ENCODE measurements at places on chromosomes 2 and 18. TPM values are rescaled to one million over a fixed set of nuclear protein-coding genes. Genes with fewer than 3 reads are reported as not detected.

SKOR2 gene
- not detected for total RNA-seq

DNA sequence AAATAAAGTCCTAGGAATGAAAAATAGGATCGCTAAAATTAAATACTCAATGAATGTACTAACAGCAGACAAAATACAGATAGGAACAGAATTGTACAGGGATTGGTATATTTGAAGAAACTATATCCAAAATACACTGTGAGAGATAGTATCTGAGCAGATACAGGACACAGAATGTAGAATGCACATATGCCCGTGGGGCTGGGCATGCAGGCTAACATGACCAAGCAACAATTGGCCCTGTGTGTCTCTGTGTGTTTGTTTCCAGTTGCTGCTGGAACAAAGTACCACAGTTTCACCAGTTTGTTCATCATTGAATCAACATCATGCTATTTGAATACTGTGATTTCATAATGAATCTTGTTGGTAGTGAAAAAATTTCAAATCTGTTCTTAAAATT, 127.6 kb downstream of the PMAIP1 start:
- DNase-seq = no peak

DNA sequence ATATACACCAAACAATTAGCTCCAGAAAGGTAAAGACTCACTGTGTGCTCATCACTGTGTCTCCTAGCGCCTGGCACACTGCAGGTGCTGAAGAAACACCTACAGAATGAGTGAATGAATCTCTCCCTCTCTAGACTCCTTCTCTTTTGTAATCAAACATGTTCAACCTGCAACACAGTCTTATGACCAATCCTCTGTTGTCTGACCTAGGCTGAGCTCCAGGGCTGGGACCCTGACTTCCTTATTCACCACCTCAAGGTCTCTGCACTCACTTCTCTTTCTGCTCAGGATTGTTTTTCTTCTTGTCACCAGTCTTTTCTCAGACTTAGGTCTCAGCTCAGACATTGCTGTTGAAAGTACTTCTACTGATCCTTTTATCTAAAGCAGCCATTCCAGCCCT, 9.8 kb downstream of the CKAP2L start:
- no peak for DNase-seq

DNA sequence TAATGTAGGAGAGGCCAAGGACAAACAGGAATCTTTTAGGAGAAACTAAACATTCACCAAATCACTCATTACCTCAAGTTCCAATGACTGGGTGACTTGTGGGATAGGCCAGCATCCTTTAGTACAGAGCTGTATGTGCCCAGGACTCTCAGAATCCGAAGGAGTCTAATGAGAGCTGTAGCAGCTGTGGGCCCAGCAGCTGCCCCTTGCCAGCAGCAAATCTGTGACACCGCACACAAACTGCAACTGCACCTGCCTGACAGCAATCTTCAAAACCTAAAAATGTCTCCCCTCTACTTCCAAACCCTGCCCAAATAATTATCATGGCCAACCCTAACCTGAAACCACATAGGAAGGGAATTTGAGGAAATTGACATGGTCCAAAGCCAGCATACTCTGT, 44.5 kb upstream of the ACVR2A start:
- no peak for DNase-seq

DNA sequence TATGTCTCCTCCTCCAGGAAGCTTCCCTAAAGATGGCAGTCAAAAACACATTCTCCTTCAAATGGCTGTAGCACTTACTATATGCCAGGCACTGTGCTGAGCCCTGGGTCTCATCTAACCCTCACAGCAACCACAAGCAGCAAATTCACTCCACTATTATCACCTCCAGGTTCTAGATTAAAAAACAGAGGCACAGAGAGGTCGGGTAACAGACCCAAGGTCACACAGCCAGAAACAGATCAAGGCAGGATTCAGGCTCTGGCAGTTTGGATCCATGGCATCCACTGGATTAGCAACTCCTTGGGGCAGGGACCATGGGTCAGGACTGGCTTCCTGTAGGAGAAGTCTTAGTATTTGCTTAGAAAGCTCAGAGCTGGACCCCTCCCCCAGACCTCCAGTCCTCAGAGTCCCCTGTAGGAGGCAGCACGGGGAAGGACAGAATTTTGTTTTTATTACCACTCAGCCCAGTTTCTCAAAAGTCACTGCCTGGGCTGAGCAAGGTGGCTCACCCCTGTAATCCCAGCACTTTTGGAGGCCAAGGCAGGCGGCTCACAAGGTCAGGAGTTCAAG, 34.4 kb downstream of the ZFP36L2 start:
- DNase-seq = no peak

DNA sequence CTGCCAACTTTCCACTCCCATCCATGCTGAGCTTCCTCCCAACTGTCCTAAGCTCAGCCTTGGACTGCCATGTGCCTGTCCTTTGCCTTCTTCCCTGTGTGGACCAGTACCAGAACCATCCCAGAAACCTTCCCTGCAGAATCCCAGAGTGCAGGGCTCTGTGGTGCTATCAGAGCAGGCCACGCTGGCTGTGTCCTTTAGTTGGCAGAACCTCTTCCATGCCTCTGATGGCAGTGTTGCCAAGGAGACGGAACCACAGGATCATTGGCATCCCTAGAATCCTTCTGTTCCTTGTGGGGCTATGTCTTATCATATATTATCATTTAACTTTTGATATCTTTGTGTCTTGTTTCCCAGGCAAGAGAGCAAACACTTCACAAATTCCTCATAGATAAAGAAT, 73.0 kb upstream of the NOSTRIN start:
- DNase-seq = no peak

RTP5 gene
- not detected for total RNA-seq

GRCh38 chr2:68423966-68424650, 43.0 kb downstream of the FBXO48 start:
- no peak for DNase-seq

RAMP1 gene
- 0.38 TPM for total RNA-seq

LBX2 gene
- 1.00 TPM for total RNA-seq

CAPN14 gene
- 0.08 TPM for total RNA-seq

- no peak for DNase-seq
Measured at GRCh38 chr2:13009027-13009642, 292.4 kb downstream of the TRIB2 start.

RGPD5 gene
- 27.0 TPM for total RNA-seq

SCN9A gene
- total RNA-seq = 37.4 TPM

SLC38A11 gene
- 1.5 TPM for total RNA-seq

DNA sequence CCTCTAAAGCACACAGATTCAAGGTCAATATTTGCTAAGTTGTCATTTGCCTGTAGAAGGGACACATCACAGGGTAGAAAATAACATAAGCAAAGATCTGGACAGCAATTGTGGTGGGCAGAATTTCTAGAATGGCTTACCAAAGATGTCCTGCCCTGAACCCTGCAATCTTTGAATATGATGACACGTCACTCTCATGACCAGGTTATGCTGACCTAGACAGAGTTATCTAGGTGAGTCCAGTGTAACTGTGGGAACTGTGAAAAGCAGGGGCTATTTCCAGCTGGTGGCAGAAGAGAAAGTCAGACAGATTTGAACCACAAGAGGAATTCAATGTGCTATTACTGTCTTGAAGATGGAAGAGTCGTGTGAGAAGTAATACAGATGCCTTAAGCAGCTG, 112.3 kb upstream of the CNGA3 start:
- DNase-seq = no peak

DNA sequence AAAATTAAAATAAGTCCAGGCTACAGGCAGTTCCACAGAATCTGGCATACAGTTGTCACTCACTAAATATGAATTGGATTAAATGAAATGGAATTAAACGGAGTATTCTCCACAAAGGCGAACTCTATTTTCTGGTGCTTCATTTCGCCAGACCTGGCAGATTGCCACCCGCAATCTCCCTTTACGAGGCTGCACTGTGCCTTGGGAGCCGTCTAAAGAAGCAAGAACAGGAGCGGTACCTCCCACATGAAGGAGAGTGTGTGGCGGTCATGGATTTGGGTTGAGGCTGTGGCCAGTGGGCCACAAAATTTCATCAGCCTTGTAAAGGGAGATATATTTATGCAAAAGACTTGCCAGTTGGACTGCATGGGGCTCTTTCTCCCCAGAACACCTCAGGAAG, 151.0 kb downstream of the OSR1 start:
- no peak for DNase-seq

DNA sequence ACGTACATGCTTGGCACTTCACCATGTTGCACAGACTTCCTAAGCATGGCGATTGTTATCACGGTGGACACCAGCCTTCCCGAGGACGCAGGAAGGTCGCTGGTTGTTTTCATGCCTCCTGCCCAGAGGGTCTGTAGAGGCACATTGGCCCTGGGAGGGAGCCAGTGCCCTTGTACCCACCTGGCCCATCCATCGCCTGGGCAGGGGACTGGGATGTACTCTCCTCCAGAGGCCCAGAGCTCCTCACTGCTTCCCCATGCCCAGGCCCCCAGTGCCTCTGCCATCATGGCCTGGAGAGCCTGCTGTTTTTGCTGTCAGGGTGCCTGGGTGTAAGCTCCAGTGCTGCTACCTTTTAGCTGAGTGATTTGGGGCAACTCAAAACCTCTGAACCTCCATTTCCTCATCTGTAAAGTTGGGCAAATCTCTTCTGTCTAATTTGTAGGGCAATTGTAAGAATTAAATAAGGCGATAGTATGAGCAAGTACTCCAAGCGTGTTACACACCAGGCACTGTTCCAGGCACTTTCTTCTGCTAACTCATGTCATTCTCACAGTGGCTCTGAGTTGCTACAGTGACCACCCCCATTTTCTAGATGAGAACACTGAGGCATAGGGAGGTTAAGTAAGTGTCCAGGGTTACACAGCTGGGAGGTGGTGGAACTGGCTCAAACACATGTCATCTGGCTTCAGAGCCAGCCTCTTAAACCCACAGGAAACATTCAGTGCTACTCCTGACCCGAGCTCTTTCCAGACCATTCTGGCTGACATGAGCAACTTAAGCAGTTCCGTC, 45.3 kb downstream of the GREB1 start:
- DNase-seq = no peak

GRCh38 chr2:132549935-132550670, 119.9 kb downstream of the LYPD1 start:
- no peak for DNase-seq

DNA sequence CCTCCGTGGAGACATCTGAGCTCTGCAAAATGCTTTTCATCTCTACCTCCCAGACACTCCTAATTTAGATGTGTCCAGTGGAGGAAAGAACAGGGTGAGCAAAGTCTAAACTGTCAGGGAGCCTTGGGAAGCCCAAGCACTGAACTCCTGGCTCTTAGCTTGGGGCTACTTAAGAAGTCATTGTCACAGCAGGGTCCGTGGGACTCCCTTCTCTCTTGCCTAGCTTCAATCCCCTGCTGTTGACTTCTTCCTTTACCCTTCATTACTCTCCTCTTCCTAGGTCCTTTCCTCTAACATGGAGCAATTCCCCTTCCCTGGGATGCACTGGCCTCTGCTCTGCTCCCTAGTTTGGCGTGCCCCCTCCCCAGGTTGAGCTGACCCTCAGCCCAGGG, 3.4 kb downstream of the OSR1 start:
- no peak for DNase-seq

GRCh38 chr2:41241325-41242000, 789.6 kb upstream of the SLC8A1 start:
- DNase-seq = no peak

Data from HFFc6 (cell line).